ENCODE measurements at places on chromosomes 1 and 21. TPM values are rescaled to one million over a fixed set of nuclear protein-coding genes. Genes with fewer than 3 reads are reported as not detected.

Gene EPHX1
- total RNA-seq, result 233 TPM

Gene SPRR5
- not detected for total RNA-seq

Gene FNDC5
- total RNA-seq, result 0.20 TPM

Gene FCGR3B
- not detected for total RNA-seq

Gene PLA2G4A
- 7.6 TPM for total RNA-seq

Gene KCNA3
- total RNA-seq, result not detected

Gene CLCNKA
- total RNA-seq, result 0.03 TPM

Gene NEGR1
- not detected for total RNA-seq

Gene RGS1
- total RNA-seq, result not detected

Gene LCE2C
- total RNA-seq, result not detected

Gene HES3
- not detected for total RNA-seq

Gene TNFRSF18
- total RNA-seq, result 0.09 TPM

Gene C1orf94
- total RNA-seq, result 0.06 TPM

Gene NKAIN1
- 0.95 TPM for total RNA-seq

Gene TTC22
- not detected for total RNA-seq

Gene KCNK2
- 0.08 TPM for total RNA-seq

Gene S100A6
- total RNA-seq, result 3,871 TPM

Gene SPRR3
- not detected for total RNA-seq

Gene KRTAP19-3
- not detected for total RNA-seq

Gene CLIC6
- 0.08 TPM for total RNA-seq

Gene GPR3
- total RNA-seq, result 1.6 TPM

Gene LCE1A
- not detected for total RNA-seq

Gene BATF3
- total RNA-seq, result 32.8 TPM

Gene OR2T29
- total RNA-seq, result not detected

Gene MR1
- total RNA-seq, result 5.5 TPM

Gene DLGAP3
- 0.10 TPM for total RNA-seq

Gene FAM167B
- 0.45 TPM for total RNA-seq

Gene AUNIP
- 8.3 TPM for total RNA-seq

Gene PGBD5
- total RNA-seq, result 0.34 TPM

Gene RBBP5
- total RNA-seq, result 10.9 TPM

Gene GJA4
- not detected for total RNA-seq

Gene CLDN14
- total RNA-seq, result 0.07 TPM

Gene MFAP2
- 0.85 TPM for total RNA-seq

Gene CFH
- total RNA-seq, result 4.2 TPM

Gene LEFTY2
- 0.08 TPM for total RNA-seq

Gene ARHGEF10L
- total RNA-seq, result 7.2 TPM

Data from A549 treated with AZD2906 at 1 μM for 4 hours (cell line).